ENCODE measurements at places on chromosomes 7 and 10.

DNA sequence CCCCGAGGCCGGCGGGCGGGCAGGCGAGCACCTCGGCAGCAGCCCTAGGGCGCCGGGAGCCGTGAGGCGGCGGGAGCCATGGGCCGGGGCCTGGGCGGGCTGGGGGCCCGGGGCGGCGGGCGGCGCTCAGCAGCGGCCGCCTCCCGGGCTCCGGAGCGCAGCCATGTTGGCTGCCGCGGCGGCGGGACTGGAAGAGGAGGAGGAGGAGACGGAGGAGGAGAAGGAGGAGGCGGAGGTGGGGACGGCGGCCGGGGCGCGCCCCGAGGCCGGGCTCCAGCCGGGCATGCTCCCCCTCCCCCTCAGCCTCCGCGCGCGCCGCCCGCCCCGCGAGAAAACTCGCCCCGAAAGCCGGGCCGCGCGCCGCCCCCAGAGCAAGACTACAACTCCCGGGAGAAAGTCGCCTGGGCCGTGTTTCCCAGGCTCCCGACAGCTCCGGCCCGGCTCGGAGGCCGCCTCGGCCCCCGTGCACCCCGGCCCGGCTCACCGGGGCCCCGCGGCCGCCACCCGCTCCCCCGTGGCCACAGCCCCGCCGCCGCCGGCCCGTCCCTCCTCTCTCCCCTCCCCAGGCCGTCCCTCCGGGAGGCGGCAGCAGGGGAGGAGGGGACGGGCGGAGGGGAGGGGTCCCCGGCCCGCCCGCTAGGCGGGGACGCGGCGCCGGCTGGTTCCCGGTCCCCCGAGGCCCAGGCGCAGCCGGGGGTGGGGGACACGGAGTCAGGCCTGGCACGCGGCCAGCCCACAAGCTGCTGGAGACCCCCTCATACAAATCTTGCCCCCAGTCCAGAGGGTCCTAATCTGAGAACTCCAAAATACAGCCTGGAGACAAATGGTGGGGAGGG, at the start of gene DLG5:
DLG5 (minus strand) TSS at position 190 of the 836 bp plus-strand sequence. CDS start 235 bp downstream, outside the sequence.
- peak; percentile 40 for DNase-seq

DNA sequence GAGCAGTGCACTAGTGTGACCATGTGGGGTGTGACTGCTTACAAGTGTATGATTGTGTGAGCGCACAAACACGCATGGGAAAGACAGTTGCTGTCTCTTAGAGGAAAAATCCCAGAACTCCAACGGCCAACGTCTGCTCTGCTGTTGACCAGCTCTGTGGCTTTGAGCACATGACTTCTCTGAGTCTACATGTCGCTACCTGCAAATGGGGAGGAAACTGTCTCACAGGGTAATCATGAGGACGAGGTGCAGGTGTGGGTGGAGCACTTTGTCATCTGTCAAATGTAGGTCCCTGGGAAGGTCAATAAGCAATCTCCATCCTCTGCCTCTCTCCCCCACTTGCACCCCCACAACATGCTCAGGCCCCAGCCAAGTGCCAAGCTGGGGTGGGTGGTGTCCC, 31.2 kb upstream of the TLX1 start:
- no peak for DNase-seq

DNA sequence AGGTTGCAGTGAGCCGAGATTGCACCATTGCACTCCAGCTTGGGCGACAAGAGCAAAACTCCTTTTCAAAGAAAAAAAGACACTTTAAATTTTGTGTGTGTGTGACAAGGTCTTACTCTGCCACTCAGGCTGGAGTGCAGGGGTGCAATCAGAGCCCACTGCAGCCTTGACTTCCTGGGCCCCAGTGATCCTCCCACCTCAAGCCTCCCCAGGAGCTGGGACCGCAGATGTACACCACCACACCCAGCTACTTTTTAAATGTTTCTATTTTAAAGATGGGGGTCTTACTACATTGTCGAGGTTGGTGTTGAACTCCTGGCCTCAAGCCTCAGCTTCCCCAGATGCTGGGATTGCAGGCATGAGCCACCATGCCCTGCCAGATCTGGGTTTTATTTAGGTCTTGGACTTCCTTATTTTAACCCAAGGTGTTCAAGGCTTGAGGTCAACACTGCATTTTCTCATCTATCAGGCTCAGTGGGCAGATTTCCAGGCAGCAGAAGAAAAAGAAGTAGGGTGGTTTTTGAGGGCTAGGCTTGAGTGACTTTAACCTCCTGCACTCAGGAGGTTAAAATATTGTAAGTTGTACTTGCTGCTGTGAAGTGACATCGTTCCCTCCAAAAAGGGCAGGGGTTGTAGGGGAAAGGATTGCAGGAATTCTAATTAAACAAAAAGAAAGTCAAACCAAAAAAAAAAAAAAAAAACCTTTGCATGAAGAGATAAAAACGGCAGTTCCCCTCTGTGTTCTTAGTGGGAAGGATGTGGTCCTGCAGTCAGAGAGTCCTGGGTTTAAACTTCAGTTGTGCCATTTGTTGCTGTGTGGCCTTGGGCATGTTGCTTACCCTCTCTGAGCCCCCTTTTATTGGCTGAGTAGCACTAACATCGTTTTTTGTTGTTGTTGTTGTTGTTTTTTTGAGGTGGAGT, 71.5 kb downstream of the CARD11 start:
- DNase-seq: no peak

GRCh38 chr10:26903431-26904217, 42.9 kb upstream of the ABI1 start:
- DNase-seq: no peak

GRCh38 chr10:43392748-43393147, 16.2 kb downstream of the HNRNPF start:
- no peak for DNase-seq

DNA sequence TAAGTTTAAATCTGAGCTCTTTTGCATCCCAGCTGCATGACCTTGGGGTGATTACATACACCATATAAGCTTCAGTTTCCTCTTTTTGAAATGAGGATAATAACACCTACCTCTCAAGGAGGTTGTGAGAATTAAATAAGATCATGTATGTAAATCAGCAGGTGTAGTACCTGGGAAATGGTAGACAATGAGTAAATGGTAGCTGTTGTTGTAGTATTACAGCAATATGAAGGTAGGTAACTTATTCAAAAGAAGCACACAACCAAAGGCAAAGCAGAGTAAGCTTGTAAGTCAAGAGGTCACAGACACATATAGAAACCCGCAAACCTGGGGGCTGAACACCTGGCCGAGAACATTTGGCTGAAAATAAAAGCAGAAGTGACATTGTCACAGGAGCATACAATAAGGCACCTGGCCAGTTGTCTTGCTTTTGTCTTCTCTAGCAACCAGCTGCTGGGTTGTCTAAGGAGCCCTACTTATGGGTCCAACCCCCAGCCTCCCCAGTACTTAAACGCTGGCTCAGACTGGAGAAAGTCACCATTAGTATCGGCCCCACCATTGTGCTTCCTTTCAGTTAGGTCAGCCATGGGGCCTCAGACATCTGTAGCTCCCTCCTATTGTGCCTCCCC, 203.6 kb upstream of the MKLN1 start:
- no peak for DNase-seq

DNA sequence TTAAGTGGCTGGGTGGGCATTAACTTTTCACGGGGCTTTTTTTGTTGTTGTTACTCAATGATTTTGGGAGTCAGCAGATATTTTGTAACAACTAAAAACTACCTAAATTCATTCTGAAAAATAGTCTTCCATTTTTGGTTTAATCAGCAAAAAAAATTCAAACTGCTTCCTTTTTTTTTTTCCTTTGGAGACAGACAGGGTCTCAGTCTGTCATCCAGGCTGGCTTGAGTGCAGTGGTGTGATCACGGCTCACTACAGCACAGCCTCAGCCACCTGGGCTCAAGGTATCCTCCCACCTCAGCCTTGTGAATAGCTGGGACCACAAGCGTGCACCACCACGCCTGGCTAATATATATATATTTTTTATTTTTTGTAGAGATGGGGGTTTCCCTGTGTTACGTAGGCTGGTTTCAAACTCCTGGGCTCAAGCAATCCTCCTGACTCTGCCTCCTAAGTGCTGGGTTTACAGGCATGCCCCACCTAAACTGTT, 36.5 kb downstream of the SKIDA1 start:
- no peak for DNase-seq

DNA sequence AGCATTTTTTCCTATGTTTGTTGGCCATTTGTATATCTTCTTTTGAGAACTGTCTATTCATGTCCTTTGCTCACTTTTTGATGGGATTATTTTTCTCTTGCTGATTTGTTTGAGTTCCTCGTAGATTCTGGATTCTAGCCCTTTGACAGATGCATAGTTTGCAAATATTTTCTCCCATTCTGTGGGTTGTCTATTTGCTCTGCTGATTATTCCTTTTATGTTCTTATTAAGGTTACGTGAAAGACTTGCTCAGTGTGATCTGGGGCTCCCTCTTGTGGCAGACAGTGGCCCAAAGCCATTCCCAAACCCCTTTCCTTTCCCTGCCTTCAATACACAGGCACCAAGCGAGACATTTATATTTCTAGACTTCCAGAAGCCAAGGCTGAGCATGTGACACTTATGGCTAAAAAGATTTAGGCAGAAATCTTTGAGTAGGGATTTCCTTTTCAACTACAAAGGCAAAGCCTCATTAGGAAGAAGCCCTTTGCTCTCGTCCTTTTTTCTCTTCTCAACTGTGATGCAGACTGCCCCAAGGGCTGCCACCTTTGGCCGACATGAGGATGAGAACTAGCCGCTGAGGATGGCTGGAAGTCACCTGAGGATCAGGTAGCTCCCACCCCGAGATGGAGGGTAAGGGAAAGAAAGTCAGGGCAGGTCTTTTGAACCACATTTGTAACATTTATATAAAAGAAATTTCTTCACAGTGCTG, 23.6 kb downstream of the ST8SIA6 start:
- DNase-seq: peak; percentile 91

GRCh38 chr7:45155357-45155900, 2.2 kb upstream of the RAMP3 start:
- DNase-seq: no peak

DNA sequence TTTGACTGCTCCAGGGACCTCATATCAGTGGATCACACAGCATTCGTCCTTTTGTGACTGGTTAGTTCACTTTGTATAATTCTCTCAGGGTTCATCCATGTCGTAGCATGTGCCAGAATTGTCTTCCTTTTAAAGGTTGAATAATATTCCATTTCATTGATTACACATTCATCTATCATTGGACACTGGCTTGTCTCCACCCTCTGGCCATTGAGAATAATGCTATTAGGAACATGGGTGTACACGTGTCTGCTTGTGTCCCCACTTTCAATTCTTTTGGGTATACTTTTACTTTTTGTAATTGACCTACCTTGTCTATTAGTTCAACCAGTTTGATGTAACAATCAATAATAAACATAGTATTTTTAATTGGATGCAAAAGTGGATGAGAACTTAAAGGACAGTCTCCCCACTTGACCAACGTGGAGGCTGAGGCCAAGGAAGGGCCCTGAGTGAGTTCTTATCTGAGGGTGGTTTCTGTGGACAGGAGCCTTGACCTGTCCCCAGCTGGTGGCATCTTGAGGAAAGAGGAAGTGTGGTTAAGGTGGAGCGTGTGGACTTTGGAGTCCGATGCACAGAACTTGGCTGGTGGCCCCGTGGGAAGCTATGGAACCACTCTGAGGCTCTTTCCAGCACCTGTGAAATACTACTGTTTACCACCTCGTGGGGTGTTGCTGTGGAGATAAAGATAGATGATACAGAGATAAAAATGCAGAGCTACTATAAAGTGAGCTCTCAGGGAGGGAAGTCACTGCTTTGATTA, 16.6 kb downstream of the WDFY4 start:
- no peak for DNase-seq

- no peak for DNase-seq
Observed at GRCh38 chr7:130062246-130062645, 8.1 kb upstream of the KLHDC10 start.

- peak; percentile 16 for DNase-seq
Observed at GRCh38 chr7:113698556-113699220, 220.1 kb downstream of the PPP1R3A start.

DNA sequence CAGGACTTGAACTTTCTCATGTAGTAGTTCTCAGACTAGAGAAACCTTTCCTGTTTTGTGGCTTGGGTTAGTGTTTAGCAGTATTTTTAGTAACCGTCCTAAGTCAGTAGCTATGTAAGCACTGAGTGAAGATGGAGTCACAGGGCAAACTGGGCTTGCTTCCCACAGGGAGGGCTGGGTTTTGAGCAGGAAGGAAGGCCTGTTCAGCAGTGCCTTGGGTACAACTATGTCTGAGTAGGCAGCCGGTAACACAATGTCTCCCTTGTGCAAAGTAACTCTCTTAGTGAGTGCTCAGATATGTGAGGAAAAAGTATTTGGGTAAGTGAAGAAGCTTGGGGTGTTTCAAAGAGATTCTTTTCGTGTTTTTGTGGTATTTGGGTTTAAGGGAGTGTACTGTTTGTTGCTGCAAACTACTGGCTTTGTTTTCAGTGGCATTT, 96.4 kb downstream of the CCSER2 start:
- DNase-seq: peak; percentile 88

GRCh38 chr10:124830445-124830844, 28.8 kb downstream of the ABRAXAS2 start:
- no peak for DNase-seq

GRCh38 chr7:107078517-107078966, 34.0 kb downstream of the PRKAR2B start:
- no peak for DNase-seq

DNA sequence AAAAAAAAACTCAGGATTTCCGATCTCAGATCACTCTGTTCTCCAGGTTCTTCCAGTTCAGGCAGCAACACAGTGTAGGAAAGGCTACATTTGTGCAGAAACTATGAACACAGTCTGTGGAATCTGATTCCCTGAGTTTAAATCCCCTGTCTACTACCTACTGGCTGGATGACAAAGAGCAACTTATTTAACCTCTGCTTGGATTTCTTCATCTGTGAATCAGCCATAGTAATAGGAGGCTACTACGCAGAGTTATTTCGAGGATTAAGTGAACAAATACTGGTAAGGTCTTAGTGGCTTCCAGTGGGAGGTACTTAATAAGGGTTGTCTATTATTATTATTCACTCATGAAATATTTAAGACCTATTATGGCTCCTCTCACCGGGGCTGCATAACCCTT, 44.3 kb upstream of the PDCD4 start:
- no peak for DNase-seq

- DNase-seq: no peak
Observed at GRCh38 chr7:8699875-8700624, 266.6 kb downstream of the NXPH1 start.

DNA sequence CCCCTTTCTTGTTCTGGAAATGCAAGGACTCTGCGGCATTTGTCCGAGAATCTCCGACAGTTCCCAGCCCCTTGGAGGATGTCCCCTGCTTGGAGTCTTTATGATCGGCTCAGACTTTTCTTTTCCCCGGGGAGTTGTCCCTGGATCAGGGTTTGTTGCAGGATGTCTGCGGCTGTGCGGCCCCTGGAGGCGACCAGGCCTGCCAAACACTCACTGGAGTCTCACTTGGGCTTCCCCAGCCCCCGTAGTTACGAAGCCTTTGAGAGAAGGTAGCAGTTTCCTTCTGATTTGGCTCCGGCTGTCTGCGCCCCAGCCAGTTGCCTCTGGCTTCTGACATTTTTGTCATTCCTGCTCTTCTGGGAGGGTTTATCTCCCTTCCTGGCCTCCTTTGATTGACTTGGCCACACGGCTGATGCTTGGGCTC, 16.1 kb downstream of the COL26A1 start:
- DNase-seq: no peak

GRCh38 chr7:69122953-69123352, 475.3 kb upstream of the AUTS2 start:
- DNase-seq: no peak
